ENCODE measurements at places on chromosomes 7 and 10.

GRCh38 chr10:131267814-131268095 lies 43.8 kb downstream of the TCERG1L start:
- DNase-seq = no peak

GRCh38 chr10:60212195-60212594 lies 177.5 kb downstream of the ANK3 start:
- DNase-seq = no peak

- no peak for DNase-seq
These were observed 673.4 kb downstream of the AUTS2 start for GRCh38 chr7:70271617-70272081.

GRCh38 chr7:24732646-24733413 lies 24.4 kb downstream of the GSDME start:
- no peak for DNase-seq

- DNase-seq = peak; percentile 49
These were observed 206 bp downstream of the UPF2 start for GRCh38 chr10:12042409-12042796.

DNA sequence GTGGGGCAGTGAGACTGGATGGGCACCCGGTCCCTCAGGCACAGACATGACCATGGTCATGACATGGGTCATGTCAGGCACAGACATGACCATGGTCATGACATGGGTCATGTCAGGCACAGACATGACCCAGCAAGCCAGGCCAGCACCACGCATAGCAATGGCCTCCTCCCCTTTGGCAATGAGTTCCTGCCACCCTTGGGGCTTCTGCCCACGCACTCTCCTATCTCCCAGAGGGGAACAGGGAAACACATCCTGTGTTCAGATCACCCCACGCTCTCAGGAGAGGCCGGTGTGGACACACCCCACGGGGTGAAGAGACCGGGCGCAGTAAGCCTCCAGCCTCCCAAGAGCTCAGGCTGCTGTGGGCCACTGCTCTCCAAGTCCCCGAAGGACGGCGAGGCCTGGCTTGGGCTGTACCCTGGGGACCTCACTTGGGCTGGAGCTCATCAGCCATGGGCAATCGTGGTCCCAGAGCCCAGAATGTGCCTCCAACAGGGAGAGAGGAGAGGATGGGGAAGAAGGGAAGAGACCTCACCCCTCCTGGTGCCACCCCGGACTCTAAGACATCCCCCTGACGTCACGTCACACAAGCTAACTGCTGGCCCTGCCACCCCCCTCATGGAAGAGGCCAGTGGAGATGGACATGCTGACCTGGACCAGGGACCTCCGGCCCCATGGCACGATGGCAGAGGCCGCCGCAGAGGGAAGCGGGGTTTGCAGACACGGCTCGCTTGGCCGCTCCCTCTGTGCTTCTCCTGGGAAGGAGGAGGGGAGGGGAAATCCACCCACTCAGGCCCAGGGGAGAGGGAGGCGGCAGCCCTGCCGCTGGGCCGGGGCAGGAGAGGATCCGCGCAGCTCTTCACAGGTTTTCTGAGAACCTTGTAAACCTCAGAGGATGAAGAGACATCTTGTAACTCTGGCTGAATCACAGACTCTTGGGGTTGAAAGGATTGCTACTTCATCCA lies 269.6 kb downstream of the ELFN1 start:
- DNase-seq = peak; percentile 59

Measured in GM10248 (cell line).